ENCODE measurements at places on chromosomes 11 and 22. TPM values are rescaled to one million over a fixed set of nuclear protein-coding genes. Genes with fewer than 3 reads are reported as not detected.

The CRYBA4 gene
- total RNA-seq = not detected

The CHRM1 gene
- total RNA-seq = not detected

The ARL2 gene
- total RNA-seq = 140 TPM

The ACO2 gene
- total RNA-seq = 152 TPM

The TLCD5 gene
- total RNA-seq = 6.9 TPM

The WT1 gene
- not detected for total RNA-seq

The BTG4 gene
- not detected for total RNA-seq
